Brain microvascular endothelial cell (primary cell): ENCODE measurements at places on chromosomes 6 and 20.

- no peak for DNase-seq
Observed at GRCh38 chr6:143264379-143264778, 186.1 kb downstream of the ADAT2 start.

- DNase-seq: no peak
Observed at GRCh38 chr6:79134699-79135474, 56.8 kb upstream of the PHIP start.

- DNase-seq: peak; percentile 25
Observed at GRCh38 chr6:79605061-79605460, 26.1 kb upstream of the SH3BGRL2 start.

- DNase-seq: no peak
Observed at GRCh38 chr6:119333707-119334295, 15.8 kb downstream of the MAN1A1 start.

DNA sequence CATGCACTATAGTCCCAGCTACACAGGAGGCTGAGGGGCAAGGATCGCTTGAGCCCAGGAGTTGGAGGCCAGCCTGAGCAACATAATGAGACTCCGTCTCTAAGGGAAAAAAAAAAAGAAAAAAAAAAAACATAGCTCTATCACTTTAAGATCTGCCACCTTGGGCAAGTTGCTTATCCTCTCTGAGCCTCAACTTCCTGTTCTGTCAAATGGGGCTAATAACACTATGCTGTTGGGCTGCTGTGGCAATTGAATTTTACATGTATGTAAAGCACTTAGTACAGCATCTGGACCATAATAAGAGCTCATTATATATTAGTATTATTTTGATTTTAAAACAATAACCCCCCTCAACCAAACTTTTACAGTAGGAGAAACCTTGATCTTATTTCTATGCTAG, 141.5 kb downstream of the ATXN1 start:
- no peak for DNase-seq

DNA sequence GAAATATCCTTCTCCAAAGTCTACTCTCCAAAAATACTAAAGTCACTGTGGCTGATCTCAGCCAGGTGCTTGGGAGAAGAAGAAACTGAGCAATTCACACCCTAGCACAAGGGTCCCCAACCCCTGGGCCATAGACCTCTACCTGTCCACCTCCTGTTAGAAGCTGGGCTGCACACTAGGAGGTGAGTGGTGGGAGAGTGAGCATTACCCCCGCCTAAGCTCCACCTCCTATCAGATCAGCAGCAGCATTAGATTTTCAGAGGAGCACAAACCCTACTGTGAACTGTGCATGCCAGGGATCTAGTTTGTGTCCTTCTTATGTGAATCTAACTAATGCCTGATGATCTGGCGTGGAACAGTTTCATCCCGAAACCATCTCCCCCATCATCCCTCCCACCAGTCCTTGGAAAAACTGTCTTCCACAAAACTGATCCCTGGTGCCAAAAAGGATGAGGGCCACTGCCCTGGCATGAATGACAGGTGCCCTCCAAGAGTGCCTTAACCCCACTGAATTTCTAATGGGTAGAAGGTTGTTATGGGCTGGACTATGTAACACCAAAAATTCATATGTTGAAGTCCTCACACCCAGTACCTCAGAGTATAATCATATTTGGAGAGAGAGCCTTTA, 109.2 kb upstream of the CDYL start:
- no peak for DNase-seq

DNA sequence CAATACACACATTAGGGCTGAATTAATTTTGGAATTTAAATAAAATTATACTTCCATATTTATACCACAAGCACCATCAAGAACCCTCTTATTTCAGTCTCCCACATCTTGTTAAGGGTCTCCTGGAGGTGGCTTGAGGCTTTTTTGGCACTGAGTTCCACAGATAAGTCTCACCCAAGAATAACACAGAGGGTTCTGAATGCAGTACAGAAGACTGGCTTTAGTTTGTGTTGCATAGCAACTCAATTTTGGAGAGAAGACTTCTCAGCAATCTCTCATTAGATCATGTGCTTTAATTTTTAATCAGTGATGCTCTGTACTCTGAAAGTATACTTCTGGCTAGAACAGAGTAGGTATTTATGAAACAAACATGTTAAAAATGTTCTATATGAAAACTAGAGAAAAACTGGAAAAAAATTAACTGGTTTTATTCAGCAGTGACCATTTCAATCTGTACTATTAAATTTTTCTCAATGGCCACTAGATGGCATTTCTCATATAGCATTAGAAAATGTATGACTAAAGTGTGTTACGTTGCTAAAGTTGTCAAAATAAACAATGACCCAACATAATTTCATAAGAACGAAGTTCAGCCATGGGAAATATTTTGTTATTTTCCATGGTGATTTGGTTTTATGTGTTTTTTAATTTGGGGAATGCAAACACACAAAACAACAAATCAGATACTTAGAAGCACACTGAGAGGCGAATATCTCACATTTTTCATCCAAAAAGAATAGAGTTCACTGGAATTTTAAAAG, 32.7 kb upstream of the MAP7 start:
- DNase-seq: peak; percentile 54

DNA sequence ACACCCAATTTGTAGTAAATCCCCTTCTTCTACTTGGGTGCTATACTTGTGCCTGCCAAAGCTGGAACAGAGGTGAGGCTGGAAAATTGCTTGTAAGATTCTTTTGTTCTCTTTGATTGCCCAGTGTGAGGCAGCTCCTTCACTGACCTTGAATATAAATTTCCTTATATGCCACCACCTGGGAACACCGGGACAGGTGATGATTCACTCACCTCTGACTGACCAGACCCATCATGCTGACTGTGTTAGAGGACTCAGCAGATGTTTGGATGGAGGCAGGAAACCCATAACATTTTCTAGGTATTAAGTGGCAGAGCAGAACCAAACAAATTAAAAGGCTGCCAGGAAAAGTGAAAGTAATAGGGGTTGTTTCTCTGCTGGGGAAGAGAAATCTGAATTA, 120.9 kb downstream of the GRM1 start:
- DNase-seq: no peak

GRCh38 chr20:38426006-38426897, 8.9 kb downstream of the SNHG17 start:
- peak; percentile 87 for DNase-seq

GRCh38 chr6:5271926-5272325, 10.6 kb downstream of the FARS2 start:
- no peak for DNase-seq

- no peak for DNase-seq
Observed at GRCh38 chr6:39053854-39054576, 5.4 kb downstream of the GLP1R start.

DNA sequence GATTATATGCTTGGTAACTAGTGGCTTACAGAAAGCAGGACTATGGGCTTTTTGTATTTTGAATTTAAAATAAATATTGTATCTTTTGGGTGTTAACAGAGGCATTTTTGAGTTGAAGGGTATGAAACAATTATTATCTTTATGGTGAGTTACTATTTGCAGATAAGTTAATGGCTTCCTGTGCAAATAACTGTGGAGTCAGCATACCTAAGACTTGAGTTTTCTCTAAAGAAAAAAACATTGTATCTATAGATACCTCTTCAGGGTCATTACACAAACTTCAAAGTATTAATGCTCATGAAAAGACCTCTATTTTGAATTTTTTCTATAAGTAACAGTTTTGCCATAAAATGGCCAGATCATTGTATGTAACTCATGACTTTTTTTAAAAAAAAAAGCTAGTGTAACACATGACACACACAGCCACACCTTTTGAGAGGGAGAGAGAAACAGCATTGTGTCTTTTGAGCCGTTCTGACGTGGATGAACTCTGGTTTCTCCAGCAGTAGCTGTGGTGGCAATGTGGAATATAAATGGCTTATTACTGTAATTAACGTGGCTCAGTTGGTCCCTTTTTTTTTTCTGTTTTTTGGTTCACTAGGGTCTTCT, 36.3 kb downstream of the PLEKHG1 start:
- no peak for DNase-seq

DNA sequence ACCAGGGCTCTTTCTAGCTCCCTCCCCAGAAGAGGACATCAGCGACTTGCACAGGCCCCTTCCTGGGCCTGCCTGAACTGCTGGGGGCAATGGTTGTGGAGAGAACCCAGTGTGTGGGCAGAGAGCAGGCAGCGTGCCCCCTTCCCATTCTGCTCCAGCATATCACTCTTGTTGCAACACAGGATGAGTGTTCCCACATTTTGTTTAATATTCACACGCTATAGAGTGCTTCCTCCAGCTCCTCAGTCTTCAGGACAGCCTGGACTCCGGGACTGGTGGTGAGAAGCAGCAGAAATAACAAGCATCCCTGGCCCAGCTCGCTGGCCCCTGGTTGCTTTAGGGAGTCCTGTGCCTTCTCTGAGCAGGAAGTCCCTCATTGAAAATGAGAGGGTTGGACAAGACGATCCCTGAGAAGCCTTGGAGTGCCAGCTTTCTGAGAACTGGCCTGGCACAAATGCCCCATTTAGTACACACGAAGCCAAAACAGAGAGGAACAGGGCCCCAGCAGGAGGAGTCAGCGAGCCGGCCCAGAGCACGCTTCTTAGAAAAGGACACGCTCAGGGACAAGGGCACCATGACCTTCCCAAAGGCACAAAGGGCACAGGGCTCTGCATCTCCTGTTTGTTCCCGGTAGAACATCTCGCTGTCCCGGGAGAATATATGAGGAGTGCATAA, 84.2 kb upstream of the FOXC1 start:
- DNase-seq: no peak
